ENCODE measurements at places on chromosomes 5 and 9.

GRCh38 chr9:37324261-37324683, 98.2 kb upstream of the GRHPR start:
- no peak for DNase-seq

DNA sequence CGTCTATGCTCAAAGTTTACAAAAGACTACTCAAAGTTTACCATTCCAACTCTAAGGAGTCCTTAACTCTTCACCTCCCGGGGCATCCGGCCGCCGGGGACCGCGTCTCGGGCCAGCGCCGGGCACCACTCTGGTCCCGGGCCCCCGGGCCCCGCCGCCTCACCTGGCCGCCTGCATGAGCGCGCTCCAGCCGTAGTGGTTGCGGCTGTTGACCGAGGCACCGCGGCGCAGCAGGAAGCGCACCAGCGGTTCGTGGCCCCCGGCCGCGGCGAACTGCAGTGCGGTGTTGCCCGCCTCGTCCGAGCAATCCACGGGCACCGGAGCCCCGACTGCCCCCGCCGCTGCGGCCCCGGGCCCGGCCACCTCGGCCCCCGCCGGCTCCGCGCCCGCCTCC, 388 bp downstream of the ANKS6 start:
- DNase-seq: no peak

DNA sequence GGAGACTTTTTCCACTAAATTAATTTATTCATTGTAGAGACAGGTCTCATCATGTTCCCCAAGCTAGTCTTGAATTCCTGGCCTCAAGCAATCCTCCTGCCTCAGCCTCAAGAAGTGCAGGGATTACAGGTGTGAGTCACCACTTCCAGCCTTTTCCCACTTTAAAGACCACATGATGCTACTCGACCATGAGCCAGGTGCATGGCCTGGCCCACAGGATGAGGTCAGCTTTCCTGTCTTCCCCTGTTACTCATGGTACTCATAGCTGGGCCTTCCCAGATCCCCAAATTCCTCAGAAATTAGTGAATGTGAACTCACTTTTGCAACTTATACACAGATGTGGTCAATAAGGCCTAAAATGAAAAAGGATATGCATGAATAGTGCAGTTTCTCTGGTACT, 395.9 kb downstream of the SEMA5A start:
- no peak for DNase-seq

GRCh38 chr5:103207653-103208052, 50.9 kb upstream of the MACIR start:
- DNase-seq: peak; percentile 52

GRCh38 chr9:26341545-26341944, 551.1 kb downstream of the CAAP1 start:
- no peak for DNase-seq

- no peak for DNase-seq
Measured at GRCh38 chr9:75084081-75084672, 3.8 kb downstream of the NMRK1 start.

- DNase-seq: no peak
Measured at GRCh38 chr5:37875051-37875787, 35.4 kb upstream of the GDNF start.

DNA sequence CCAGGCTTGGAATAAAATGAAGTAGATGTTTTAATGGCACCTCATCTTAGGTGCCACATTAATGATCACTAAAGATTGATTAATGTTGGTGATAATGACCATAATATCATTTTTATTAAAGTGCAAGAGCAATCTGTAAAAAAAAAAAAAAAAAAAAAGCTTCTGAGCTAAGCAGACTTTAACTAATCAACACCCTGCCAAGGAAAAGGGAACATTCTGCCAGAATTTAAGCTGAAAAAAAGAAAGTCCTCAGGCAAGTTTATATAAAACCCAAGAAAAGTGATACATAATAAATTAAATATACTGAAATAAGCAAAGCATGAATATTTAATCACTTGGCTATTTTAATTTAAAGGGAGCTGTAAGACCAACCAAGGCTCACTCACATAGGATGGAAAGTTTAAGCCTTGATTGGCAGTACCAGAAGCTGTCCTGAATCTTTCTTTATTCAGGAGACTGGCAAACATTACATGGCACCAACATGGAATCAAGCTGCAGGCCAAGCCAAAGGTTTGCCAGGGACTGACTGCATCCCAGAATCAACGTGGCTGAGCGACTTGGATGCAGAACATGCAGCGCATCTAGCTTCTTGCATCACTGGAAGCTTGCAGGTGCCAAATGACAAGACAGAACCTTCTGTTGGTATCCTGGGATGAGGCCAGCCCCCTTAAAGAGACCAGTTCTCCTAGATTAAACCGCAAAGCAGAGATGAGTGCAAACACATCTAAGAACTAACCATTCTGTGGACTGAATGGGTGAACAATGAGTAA, 413.6 kb downstream of the ENC1 start:
- no peak for DNase-seq

GRCh38 chr9:123053711-123054110, 20.2 kb downstream of the GPR21 start:
- no peak for DNase-seq

DNA sequence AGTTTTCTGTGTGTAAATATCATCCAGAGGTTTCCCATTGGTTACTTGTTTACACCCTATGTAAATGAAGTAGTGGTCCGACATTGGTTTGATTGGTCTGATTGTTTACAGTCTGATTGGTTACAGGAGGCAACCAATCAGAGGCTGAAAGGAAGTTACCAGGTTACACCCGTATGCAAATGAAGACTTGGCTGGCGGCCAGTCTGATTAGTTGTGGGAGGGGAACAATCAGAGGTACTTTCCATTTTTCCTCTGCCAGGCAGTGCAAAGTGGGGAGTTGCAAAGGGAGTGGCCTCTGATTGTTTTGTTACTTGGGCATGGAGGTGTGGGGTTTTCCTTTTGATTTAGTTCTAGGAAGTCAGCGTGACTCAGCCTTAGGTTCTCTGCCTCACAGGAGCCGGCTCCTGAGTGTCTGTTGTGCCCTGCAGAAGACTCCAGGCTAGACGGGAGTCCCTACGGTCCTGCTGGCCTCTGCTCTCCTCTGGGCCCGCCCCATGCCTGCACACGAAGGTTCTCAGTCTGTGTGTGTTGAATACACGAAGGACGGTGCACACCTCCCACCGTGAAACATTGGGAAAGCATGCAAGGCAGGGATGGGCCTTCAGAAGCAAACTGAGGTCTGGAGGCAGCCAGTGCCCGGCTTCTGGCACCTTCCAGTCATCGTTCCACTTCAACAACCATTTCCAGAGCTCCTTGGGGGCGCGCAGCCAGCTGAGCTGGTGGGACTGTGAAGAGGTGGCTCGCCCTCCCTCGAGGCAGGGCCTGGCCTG, 42.9 kb downstream of the OLFM1 start:
- no peak for DNase-seq

DNA sequence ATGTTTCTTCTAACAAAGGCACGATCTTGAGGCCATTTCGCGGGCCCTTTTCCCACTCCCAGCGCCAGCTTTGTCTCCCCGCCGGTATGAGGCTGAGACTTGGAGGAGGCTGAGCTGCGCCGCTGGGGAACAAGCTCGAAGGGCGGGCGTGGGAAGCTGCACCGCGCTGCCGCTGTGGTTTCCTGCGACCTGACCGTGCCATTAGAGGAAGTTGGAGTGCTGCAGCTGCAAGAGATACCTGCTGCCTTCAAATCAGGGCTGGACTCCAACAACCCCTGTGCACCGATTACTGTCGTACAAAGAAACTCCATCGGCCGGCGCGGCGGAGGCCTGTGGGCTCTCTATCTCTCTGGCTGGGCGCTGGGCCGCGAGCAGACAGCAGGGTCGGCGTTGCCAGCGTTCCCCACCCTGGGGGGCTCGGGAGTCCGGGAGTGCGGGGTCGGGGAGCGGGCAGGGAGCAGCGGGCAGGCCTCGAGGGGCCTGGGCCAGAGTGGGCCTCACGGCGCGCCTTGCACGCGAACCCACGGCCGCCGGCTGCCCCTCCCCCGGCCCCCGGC, 1.3 kb upstream of the ERBIN start:
- peak; percentile 88 for DNase-seq

- no peak for DNase-seq
Measured at GRCh38 chr5:170154297-170154696, 48.6 kb downstream of the FOXI1 start.

- no peak for DNase-seq
Measured at GRCh38 chr9:126880947-126881332, 20.5 kb downstream of the ZBTB34 start.

DNA sequence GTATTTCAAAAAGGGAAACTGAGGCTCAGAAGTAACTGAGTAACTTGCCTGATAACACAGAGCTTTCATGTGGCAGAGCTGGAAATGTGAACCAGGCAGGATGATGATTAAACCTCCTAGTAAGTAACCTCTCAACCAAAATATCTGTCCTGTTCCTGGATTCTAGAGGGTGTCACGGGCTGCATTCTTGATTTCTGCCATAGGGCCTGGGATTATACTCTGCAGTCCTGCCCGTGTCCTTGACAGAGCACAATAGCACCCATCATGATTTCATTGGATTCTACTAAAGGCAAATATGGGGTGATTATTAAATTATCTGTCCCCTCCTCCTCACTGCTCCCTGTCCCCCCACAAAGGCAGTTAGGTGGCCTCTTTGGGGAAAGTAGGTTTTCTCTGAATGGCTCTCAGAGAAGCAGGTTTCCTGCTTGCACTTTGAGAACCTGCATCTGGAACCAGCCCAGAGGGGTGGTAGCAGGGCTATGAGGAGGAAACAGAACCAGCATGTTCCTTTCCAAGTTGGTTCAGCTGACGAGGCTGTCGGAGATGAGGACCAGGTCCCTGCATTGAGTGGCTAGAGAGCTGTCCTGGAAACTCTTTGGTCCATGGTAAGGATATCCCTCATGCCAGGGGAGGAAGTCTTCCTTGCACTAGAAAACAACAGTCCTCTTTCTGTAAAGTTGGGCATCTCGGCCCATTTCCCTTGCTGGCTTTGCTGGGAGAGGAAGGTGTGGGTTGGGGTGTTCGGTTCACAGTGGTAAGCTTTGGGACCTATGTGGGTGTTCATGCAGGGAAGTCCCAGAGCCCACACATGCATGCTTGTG, 36.6 kb downstream of the PPARGC1B start:
- DNase-seq: peak; percentile 76

DNA sequence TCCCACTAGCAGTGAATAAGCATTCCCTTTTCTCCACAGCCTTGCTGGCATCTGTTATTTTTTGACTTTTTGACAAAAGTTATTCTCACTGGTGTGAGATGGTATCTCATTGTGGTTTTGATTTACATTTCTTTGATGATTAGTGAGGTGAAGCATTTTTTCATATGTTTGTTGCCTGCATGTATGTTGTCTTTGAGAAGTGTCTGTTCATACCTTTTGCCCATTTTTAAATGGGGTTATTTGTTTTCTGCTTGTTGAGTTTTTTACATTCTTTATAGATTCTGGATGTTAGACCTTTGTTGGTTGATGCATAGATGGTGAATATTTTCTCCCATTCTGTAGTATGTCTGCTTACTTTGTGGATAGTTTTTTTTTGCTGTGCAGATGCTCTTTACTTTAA, 171.7 kb downstream of the SREK1 start:
- no peak for DNase-seq

DNA sequence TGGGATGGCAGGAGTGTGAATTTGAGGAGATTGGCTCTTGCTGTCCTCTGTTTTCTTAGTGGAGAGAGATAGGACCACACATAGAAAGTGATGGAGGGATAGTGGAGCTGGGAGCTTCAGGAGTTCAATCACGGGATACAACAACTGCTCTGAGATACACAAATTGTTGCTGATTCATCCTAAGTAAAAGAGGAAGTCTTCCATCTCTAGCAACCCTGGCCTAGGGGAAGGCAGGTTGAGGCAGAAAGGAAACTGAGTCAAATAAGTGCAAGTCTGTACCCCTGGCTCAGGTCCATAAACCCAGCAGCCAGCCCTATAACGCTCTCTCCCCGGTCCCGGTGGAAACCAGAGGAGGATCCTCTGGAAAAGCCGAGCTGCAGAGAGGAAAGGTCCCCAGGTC, 97.7 kb downstream of the ADCY2 start:
- DNase-seq: no peak

DNA sequence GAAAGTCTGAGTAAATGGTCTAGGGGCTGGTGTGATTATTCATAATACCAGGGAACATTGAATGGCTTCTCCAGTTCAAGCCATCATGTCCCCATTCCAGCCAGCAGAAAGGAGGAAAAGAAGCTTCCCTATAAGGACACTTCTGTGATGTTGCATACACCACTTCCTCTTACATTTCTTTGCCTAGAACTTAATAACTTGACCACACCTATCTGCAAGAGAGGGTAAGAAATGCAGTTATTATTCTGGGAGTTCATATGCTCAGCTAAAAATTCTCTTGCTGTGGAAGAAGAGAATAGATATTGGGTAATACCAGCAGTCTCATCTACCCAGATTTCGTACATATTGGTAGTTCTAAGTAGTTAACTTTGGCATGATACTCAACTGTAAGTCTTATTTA, 166.1 kb downstream of the SLC28A3 start:
- peak; percentile 32 for DNase-seq

DNA sequence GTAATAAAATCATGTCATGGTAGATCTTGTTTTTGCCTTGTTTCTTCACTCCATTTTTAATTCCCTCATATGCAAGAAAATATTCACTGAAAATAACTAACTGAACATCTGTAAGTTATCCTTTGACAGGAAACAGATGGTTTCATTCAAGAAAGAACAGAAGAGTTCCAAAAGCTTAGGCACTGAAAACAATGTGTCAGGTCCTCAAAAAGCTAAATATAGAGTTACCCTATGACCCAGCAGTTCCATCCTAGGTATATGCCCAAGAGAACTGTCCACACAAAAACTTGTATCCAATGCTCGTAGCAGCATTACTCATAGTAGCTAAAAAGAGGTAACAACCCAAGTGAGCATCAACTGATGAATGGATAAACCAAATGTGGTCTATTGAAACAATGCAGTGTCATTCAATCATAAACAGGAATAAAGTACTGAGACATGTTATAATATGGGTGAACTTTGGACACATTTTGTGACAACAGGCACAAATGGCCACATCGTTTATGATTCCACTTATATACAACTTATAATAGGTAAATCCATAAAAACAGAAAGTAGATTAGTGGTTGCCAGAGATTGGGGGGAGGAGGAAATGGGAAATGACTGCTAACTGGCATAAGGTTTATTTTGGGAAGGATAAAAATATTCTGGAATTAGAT, 231.0 kb downstream of the FRMD3 start:
- DNase-seq: no peak

DNA sequence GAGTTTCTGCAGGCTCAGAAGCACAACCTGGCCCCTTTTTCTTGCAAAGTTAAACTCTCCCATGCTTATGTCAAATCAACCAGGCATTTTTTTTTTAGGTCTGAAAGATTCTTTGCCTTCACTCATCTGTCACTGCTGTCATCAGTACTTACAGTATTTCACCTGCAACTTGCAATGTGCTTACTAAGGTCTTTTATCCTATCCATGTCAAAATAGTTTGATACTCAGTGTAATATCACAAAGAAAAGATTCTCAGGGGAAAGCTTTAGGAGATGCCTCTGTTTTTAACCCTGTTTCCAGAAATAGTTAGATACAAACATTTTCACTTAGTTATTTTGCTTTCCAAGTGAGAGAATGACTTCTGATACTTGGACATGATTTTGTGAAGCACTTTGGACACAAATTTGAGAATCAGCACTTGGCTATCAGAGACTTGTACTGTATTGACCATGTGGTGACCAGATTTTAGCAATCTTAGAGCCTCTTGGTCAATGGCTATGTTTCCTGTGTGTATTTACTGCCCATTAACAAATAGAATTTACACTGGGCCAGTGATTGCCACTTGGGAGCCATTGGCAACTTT, 428.2 kb downstream of the IRX1 start:
- DNase-seq: no peak

- no peak for DNase-seq
Measured at GRCh38 chr9:94480205-94480604, 74.7 kb upstream of the PCAT7 start.

Data from suppressor macrophage (primary cell).